ENCODE measurements at places on chromosomes 2 and 18.

GRCh38 chr2:151974988-151975387, 123.9 kb downstream of the CACNB4 start:
- no peak for DNase-seq

- DNase-seq, result no peak
Measured at GRCh38 chr2:74071426-74071825, 76.3 kb downstream of the BOLA3 start.

- no peak for DNase-seq
Measured at GRCh38 chr2:221590861-221591365, 18.8 kb upstream of the EPHA4 start.

- DNase-seq, result no peak
Measured at GRCh38 chr2:109230941-109231420, 102.0 kb downstream of the SH3RF3 start.

DNA sequence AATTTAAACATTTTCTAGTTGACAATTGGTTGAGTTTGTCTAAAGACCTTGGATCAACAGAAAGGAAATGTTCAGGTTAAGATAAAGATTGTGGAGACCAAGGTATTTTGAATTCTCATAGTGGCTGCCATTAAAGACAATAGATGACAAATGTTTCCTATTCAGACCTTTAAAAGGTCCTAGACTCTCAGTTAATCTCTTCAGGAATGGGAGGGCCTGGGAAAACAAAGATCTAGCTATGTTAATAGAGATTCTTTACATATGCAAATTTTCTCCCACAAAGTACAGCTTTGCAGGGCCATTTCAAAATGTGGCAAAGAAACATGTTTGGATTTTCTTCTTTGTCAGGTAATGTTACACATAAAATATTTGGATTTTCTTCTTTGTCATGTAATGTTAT, 403.9 kb downstream of the SPAG16 start:
- no peak for DNase-seq
